DMS 273 treated with DMSO at 0.1 percent for 48 hours (cell line): ENCODE measurements at places on chromosomes 12 and 14.

DNA sequence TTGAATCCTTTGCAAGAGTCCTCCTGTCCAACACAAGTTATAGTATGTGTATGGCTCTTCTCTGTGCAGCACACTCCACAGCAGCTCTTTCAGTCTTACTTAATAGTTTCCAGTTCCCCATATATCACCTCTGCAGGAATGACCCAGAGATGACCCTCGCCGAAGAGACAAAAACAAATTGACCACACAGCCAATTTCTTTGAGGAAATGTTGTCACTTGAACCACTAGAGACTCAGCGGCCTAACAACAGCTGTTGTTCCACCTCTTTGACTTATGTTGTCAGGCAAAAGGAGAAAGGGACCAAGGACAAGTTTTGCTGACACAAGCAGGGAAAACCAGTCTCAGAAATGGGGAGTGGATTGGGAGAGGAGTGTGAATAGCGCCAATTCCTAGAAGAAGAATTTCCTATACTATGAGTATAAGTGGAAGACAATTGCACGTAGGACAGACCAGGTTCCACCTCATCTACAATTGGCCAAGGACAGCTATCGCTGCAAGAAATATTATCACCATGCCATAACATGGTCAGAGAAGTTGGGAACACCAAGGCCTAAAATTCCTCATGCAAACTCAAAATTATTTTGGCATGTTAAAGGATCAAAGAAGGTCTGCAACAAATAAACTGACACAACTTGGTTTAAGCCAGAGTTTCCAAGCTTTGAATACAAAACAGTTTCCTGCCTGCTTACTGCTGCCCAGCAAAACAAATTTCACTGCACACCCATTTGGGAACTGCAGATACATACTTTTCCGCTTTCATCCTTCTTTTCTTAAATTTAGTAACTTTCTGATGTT is 41.7 kb upstream of the ITPR2 start:
- DNase-seq = no peak

GRCh38 chr12:39620659-39621658 is 1.4 kb upstream of the ABCD2 start:
- no peak for DNase-seq

DNA sequence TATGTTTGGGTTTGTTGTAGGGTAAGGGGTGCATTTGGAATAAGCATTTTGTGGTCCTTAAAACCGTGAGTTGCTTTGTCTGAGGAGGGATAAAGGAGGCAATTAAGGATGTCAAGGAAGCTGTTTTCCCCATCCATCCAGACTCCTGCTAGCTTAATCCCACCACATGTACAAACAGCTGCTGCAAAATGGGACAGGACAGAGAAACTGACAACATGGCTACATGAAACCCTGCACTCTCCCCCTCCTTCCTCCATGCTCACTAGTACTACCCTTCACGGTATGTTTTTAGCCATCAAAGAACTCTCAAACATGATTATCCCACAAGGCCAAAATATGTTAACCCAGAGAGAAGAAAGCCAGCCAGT is 20.6 kb downstream of the ST8SIA1 start:
- no peak for DNase-seq

DNA sequence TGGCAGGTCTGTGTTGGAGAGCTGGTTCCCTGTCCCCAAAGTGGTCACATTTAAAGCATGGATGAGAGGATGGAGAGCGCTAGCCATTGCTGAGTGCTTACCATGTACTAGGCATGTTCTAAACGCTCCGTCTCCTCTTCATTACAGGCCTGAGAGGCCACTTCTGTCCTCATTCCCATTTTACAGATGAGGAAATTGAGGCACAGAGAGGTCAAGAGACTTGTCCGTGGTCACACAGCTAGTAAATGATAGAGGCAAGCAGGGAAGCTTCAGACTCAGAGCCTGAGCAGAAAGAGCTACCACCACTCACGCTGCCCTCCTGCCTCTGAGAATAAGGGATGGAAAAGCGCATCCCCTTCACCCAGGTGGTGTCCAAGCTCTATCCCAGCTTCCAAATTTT is 64.3 kb downstream of the SLC25A47 start:
- no peak for DNase-seq

DNA sequence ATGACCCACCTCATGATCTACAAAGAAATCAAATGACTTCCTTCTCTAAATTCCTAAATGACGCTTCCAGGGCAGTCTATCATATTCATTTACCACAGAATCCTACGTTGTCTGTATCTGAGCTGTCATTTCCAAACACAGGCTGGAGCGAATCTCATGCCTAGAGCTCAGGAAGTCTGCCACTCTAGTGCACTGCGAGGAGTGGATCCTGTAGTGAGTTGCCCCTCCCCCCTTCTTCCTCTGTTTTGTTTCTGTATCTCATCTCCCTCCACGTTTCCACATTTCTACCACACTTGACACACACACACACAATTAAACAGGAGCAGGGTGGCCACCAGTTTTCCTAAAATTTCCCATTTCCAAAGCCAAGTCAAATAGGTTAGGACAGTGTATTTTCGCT is 415.4 kb upstream of the PRICKLE1 start:
- DNase-seq = no peak
